ENCODE measurements at places on chromosomes 6 and 20.

DNA sequence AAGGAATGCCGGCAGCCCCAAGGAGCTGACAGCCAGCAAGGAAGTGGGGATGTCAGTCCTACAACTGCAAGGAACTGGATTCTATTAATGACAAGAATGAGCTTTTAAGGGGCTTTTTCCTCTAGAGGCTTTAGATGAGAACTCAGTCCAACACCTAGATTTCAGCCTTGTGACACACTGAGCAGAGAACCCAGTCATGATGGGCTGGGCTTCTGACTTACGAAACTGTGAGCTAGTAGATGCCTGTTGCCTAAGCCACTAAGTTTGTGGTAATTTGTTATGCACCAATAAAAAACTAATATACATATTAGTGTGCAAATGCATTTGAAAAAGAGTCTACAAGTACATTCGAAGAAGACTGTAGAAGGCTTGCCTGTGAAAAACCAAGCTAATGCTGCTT, 263.3 kb downstream of the SOX4 start:
- peak; percentile 73 for DNase-seq

DNA sequence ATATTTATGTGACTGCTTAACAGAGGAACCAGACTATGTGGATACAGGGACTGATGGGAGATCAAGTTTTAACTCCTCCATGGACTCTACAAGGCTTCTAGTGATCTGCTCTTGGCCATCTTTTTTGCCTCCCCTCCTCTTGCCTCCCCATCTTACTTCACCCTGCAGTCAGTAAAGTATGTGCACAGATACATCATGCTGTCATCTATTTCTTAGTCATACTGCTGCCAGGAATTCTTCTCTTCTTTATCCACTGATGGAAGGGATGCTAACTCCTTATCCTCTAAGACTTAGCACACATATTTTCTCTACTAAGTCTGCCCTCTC, 27.6 kb upstream of the FAM83C start:
- no peak for DNase-seq

GRCh38 chr6:41411961-41412360, 76.6 kb downstream of the NCR2 start:
- DNase-seq, result no peak

DNA sequence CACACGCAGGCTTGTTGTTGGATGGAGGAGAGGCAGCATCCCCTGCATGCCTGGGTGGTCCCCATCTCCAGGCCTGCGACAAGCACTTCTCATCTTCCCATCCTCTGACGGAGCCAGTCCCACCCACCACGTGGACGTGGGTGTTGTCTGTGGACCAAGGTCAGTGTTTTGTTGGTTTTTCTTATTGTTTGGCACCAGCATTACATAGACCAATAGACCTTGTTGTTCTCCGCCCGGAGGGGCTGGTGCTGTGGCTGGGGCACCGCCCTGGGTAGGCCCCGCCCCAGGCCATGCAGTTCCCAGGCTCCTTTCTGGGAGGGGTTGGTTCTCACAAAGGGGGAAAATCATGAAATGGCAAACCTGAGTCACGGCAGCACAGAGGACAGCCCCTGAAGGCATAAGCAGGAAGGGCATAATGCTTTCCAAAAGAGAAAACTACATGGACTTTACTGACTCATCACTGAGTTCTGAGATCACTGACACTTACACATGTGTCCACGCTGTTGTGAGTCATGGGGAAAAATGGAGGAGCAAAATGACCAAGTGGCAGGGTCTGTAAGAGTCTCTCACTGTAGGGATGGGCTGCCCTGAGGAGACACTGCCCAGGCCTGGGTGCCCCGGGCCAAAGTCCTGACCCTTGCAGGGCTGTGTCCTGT, 90.8 kb downstream of the THBS2 start:
- DNase-seq, result peak; percentile 65

DNA sequence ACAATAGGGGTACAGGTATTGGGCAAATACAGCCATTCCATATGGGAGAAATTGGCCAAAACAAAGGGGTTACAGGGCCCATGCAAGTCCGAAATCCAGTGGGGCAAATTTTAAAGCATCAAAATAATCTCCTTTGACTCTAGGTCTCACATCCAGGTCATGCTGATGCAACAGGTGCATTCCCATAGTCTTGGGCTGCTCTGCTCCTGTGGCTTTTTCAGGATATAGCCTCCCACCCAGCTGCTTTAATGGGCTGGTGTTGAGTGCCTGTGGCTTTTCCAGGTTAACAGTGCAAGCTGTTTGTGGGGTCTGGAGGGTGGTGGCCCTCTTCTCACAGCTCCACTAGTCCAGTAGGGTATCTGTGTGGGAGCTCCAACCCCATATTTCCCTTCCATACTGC, 607.1 kb downstream of the MEI4 start:
- no peak for DNase-seq

- DNase-seq, result no peak
Observed at GRCh38 chr6:455835-456234, 64.3 kb downstream of the IRF4 start.

DNA sequence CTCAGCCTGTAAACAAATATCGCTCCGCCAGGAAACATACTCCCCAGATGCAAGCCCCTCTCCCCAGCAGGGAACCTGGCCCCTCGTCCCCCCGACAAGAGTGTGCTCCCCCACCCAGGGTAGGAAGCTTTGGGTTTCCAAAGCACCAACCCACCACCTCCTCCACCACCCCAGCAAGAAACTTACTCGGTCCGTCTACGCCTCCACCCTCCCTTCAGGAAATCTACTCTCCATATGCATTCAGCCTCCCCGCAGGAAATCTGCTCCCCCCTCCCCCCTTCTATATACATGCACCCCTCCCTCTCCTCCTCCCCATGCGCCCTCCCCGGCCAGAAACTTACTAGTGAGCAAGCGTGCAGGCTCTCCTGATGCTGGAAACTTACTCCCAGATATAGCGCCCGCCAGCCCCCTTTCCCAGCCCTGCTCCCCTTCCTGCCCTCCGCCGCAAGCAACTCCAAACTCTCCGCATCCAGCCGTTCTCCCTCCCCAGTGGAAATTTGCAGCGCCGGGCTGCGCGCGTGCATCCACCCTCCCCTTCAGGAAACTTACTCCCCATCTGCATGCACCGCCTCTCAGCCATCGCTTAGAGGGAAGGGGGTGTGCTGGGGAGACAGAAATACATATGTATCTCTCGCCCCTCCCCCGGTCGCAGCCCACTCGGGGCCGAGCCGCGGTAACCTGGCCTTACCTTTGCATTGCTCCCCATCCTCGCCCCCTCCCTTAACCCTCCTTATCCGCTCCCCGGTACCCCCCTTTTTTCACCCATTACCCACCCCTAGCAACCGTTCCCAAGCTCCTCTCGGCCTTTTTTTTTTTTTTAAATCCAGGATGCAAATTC, at the start of gene TRERF1:
Gene TRERF1, minus strand, starts transcription at position 594 of the 838 bp plus-strand sequence. CDS start 182,336 bp downstream, outside the sequence.
- peak; percentile 26 for DNase-seq
